ACHN (cell line): ENCODE measurements at places on chromosomes 12 and 14.
A peak's percentile ranks its signal among the peaks of the same experiment; 100 is the strongest.

DNA sequence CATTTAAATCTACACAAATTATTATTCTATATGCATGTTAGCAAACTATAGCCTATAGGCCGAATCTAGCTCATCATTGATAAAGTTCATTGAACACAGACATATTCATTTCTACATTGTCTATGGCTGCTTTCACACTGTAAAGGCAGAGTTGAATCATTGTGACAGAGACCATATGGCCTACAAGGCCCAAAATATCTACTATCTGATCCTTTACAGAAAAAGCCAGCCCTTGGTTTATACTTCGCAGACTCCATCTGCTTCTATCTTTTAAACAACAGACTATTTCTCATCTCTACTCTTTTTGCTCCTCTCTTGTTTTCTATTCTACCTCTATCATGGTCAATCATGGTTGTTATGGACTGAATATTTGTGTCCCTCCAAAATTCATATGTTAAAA lies 190.7 kb downstream of the EXOC5 start:
- DNase-seq = no peak

DNA sequence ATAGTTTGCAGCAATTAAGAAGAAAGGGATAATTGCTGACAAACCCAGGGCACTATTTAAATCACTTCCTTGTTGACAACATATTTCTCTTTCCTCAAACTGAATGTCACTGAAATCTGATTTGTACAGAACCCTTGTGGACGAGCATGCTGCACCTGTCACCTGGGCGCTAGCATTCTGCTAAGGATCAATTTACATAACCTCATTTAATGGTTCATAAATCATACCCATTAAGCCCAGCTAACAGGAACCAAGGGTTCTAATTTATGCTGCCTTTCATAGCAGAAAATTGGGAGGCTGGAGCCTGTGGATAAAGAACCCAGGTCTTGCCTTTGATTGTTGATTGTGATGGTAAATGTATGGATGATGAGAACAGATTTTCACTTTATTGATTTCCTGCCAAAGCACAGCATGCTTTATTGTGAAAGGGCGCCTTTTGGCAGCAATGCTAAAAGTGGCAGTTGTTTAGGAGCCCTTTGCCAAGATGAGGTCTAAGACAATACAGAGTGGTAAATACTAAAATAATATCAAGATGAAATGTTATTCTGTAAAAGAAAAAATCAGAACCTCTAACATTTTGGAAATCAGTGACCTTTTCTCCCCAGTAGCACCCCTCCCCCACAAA lies 95.4 kb downstream of the NKX2-1 start:
- DNase-seq = no peak

DNA sequence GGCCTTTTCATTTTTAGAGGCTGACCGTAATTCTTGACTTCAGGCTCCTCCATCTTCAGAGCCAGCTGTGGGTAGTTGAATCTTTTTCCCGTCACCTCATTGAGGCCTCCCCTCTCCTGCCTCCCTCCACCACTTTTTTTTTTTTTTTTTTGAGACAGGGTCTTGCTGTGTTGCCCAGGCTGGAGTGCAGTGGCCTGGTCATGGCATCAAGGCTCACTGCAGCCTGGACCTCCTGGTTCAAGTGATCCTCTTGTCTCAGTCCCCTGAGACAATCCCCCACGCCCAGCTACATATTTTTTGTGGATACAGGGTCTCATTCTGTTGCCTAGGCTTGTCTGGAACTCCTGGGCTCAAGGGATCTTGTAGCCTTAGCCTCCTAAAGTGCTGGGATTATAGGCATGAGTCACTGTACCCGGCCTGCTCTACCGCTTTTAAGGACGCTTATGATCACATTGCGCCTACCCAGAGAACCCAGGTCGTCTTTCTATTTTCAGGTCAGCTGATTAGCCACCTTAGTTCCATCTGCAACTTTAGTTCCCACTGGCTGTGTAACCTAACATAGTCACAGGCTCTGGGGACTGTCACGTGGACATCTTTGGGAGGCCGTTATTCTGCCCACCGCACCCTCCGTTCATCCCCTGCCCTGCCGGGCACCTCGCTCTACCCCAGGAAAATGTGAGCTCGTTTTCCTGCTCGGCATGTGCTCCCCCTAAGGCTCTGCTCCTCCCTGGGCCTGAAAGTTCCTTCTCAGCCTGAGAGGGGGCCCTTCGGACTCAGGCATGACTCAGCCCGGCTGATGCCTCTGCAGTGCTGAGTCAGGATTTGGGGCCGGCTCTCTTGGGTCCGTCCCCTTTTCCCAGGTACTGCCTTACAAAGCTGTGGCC lies 13.4 kb downstream of the TNFAIP2 start:
- peak; percentile 77 for DNase-seq

DNA sequence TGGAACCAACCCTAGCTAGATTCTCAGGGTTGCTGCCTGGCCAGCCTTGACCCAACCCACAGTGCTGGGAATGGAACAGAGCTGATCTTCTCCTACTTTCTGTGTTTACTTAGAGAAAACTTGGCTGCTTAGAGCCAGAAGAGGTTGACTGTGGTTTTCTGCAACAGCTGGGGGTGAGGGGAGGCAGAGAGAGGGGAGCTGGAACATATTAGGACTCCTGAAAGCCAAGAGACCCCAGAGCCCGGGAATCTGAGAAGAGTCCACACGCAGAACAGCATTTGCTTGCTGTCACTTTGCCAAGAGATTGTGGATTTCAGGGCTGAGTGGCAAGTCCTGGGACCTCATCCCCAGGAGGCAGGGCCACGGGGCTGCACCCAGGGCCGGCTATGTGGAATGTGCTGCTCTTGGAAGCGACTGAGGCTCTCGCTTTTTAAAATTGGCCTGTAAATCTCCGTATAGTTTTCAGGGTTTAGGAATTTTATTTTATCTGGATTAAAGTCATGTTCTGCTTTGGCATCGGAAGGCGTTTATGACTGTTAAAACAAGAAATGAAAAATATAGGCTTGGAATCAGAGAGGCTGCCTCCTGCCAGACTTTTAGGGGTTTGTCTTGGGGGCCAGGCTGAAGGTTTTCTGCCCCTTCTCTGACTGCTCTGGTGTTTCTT lies 22.3 kb upstream of the MED13L start:
- DNase-seq = no peak
